NCI-H69 (cell line): ENCODE measurements at places on chromosomes 2 and 18.
A peak's percentile ranks its signal among the peaks of the same experiment; 100 is the strongest.

- no peak for DNase-seq
Measured at GRCh38 chr2:239203443-239204135, 197.2 kb downstream of the HDAC4 start.

- DNase-seq, result no peak
Measured at GRCh38 chr2:135815269-135815668, 21.7 kb downstream of the LCT start.

DNA sequence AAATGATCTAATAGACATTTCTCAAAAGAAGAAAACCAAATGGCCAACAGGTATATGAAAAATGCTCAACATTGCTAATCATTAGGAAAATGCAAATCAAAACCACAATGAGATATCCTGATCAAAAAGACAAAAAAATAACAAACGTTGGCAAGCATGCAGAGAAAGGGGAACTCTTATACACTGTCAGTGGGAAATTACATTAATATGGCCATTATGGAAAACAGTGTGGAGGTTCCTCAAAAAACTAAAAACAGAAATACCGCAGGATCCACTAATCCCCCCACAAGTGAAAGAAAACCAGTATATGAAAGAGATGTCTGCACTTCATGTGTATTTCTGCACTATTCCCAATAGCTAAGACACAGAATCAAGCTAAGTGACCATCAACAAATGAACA is 57.7 kb upstream of the CTIF start:
- DNase-seq, result no peak

GRCh38 chr2:44618251-44619023 is 256.7 kb downstream of the CAMKMT start:
- no peak for DNase-seq

DNA sequence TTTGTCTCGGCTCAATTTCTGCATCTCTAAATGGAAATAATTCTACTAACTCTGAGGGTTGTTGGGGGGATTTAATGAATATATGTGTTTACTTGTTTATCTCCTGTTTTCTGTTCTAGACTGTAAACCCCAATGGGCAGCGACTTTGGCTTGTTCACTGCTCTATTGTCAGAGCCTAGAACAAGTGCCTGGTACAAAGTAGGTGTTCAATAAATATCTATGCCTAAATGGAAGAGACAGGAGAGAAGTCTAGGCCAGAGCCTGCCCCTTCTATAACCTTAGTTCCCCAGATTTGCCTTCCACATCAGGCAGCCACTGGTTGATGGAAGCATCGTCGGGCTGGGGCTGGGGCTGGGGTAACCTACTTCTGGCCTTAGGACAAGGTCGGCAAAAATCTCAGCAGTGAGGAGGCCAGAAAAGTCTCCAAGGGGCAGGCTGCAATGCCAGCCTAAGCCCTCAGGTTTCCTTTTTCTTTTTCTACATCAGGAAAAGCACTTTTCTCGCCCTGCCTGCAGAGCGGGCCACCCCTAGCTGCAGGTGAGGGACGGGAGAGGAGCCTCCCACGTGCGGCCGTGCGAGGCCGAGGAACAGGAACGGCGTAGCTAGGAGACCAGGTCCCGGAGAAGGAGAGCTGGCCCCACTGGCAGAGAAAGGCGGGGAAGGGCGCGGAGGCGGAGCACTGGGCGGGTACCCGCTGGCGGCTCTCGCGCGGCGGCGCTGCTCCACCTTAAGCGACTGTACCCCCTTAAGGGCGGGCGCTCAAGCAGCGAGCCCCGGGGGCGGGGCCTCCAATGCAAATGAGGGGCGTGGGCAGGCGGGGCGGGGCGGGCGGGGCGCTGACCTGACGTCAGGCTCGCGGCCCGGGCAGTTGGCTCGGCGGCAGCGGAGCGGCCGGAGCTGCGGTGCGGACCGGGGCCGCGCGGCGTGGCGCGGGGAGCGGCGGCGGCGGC is at the start of gene CNNM4:
TSS of gene CNNM4 (plus strand) at position 867 of the 950 bp plus-strand sequence. CDS start 98 bp downstream, outside the sequence.
- peak; percentile 95 for DNase-seq

GRCh38 chr2:73823916-73824523 is 4.7 kb upstream of the STAMBP start:
- peak; percentile 70 for DNase-seq

- DNase-seq, result peak; percentile 92
Measured at GRCh38 chr18:45050712-45051601, 370.3 kb downstream of the SETBP1 start.

GRCh38 chr2:25339791-25340180 is 1.9 kb downstream of the DNMT3A start:
- peak; percentile 80 for DNase-seq

DNA sequence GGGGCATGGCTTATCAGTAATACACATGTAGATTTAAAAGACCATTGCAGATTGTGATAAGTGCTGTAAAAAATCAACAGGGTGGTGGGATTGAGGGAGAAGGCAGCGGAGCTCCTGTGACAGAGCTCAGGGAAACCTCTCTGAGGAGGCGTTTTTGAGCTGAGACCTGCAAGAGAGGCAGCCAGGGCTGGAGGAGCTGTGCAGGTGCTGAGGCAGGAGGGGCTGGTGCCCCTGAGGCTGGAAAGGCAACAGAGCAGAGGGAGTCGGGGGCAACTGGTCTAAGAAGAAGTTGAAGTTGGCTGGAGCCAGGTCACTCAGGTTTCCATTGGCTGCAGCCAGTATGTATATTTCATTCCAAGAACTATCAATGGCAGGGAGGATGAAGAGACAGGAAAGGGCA is 47.6 kb downstream of the KLHL29 start:
- no peak for DNase-seq

GRCh38 chr2:224658780-224659405 is 57.3 kb downstream of the CCDC195 start:
- DNase-seq, result no peak

DNA sequence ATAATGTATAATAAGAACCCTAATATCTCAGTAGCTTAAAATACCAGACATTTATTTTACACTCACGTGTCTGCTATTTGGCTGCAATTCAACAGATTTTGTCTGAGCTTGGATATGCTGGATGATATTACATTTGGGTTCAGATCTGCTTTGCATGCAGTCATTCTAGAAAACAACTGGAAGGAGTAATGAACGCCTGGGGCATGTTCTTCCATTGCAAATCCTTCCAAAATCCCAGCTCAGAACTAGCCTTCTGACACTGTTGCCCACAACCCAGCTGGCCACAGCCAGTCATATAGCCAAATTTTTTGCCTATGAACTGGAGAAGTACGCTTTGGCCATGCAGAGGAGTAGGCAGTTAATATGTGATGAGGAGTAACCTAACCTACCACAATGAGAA is 597.8 kb upstream of the VRK2 start:
- no peak for DNase-seq

GRCh38 chr2:201964631-201965206 is 68.9 kb upstream of the FZD7 start:
- DNase-seq, result peak; percentile 84

DNA sequence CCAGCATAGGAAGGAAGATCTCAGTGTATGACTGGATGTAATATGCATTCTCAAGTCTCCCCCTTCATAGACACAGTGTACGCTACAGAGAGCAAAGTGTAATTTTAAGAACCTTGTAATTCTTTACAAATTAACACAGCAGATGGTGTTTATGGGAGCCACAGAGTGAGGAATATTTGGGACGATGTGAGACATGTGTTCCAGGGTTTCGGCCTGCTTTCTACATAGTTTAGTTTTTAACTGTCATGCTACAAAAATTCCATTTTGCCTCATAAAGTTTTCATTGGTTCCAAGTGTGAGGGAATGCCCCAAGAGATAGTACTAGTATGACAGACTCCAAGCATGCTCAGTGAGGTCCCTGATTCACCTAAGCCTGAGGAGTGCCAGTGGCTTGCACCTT is 76.2 kb upstream of the LRRTM1 start:
- no peak for DNase-seq

DNA sequence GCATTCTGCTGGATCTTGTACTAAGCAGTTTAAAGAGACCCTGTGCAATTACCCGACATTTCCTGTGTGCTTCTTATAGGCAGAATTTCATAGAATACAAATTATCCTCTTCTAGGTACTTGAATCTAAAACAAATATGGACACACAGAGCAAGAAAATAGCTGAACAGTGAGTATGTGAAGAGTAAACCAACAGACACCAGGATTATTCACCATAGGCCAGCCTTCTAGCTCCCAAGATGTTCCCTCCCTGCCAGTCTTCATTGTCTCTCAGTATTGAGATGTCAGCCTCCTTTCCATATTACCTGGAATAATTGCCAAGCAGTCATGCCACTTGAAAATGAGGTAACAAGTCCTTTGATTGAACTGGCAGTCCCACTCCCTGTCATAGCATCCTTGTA is 187.1 kb downstream of the PTPRM start:
- DNase-seq, result no peak

- DNase-seq, result peak; percentile 32
Measured at GRCh38 chr2:216222650-216223352, 113.7 kb downstream of the XRCC5 start.

GRCh38 chr2:145411493-145411892 is 891.6 kb upstream of the ZEB2 start:
- no peak for DNase-seq

GRCh38 chr2:86747711-86748639 is 27.9 kb downstream of the RMND5A start:
- peak; percentile 54 for DNase-seq

DNA sequence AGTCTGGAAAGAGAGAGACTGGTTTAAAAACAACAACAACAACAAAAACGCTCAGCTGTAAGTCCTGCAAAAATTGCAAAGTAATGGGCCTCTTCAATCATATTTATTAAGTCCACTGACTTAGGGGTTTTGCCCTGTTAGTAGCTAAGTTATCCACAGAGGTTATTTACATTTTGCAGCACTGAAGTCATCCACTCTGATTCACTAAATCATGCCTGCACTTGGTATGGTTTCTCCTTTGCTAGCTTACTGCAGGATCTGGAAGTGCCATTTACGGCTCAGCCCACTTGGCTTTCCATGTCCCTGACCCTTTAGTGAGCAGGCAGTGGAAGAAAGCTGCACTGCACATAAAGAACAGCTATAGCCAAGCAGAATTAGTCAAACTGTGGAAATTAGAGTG is 484.4 kb downstream of the NRXN1 start:
- peak; percentile 72 for DNase-seq
